Osteoblast (primary cell): ENCODE measurements at places on chromosomes 5 and 9.
A peak's percentile ranks its signal among the peaks of the same experiment; 100 is the strongest.

DNA sequence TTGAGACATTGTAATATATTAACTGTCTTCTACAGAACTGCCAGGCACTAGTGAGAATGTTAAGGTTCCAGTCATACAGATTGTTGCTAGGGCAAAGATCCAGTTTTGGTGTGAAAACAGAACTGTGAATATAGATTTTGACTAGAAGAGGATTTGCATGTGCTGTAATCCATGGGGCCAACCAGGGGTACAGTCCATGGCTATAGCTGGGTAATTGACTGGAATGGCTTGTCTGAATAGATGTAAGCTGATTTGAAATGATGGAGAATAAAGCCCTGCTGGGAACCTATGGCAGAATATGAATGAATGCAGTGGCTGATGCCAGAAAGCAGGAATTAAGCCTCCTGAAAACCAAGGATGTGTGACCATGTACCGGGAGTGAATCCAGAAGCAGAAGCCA lies 748.5 kb upstream of the CDH10 start:
- H3K36me3 ChIP-seq = no peaks in the 10 kb centered on the region
- no peak overlapping the region for H3K27ac ChIP-seq
- no peak for DNase-seq
- H3K27me3 ChIP-seq = no peaks in the 10 kb centered on the region

DNA sequence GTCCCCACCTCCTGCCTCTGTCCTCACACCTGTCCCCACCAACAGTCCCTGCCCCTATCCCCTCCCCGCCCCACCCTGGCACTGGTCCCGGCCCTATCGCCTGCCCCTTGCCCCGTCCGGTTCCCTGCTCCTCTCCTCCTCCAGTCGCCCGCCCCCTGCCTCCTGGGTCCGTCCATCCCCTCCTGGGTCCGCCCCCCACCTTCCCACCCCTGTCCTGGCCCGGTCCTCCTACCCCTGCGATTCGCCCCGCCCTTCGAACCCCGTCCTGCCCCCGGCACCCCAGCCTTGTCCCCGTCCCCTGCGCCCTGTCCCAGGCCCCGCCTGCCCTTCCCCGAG lies 372 bp downstream of the EDF1 start:
- peaks cover 4% of the 10 kb centered on the region for H3K4me1 ChIP-seq
- H3K27me3 ChIP-seq = no peaks in the 10 kb centered on the region
- peak overlapping the region; percentile 91 for H3K4me3 ChIP-seq
- peak overlapping the region; percentile 51 for H3K27ac ChIP-seq
- DNase-seq = peak; percentile 92
- peaks cover 29% of the 10 kb centered on the region for H3K36me3 ChIP-seq

DNA sequence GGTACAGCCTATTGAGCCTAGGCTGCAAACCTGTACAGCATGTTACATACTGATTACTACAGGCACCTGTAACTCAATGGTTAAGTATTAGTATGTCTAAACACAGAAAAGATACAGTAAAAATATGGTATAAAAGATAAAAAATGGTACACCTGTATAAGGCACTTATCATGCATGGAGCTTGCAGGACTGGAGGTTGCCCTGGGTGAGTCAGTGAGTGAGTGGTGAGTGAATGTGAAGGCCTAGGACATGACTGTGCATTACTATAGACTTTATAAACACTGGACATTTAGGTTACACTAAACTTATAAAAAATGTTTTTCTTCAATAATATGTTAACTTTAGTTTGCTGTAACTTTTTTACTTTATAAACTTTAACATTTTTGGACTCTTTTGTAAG lies 171.3 kb downstream of the SLC28A3 start:
- H3K36me3 ChIP-seq = no peaks in the 10 kb centered on the region
- no peaks in the 10 kb centered on the region for H3K27me3 ChIP-seq
- no peak for DNase-seq
- peak overlapping the region; percentile 74 for H3K27ac ChIP-seq
- no peak overlapping the region for H3K4me3 ChIP-seq
- peaks cover 27% of the 10 kb centered on the region for H3K4me1 ChIP-seq

DNA sequence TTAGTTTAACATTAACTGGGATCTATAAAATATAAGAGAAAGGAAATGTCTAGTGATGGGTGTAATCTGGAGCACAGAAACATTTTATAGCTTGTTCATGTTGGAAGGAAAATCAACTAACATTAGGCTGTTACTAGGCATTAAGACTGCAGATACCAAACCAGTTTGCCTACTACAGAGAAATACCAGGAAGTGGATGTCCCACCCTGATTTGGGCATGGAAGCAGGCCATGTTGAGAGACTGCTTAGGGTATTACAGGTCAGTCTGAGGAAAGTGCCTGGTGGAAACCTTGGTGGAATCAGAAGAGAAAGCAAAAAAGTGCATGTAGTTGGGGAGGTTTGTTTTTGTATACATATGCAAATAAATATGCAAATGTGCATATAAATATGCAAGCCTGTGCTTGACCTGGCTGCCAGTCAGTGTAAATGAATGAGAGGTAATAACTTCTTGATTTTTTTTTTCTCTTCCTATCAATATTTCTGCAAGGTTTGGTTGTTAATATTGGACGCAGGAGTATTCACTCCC lies 9.6 kb upstream of the CCDC112 start:
- no peaks in the 10 kb centered on the region for H3K36me3 ChIP-seq
- H3K27me3 ChIP-seq = peaks cover 12% of the 10 kb centered on the region
- H3K4me3 ChIP-seq = no peak overlapping the region
- no peak overlapping the region for H3K27ac ChIP-seq
- DNase-seq = no peak

DNA sequence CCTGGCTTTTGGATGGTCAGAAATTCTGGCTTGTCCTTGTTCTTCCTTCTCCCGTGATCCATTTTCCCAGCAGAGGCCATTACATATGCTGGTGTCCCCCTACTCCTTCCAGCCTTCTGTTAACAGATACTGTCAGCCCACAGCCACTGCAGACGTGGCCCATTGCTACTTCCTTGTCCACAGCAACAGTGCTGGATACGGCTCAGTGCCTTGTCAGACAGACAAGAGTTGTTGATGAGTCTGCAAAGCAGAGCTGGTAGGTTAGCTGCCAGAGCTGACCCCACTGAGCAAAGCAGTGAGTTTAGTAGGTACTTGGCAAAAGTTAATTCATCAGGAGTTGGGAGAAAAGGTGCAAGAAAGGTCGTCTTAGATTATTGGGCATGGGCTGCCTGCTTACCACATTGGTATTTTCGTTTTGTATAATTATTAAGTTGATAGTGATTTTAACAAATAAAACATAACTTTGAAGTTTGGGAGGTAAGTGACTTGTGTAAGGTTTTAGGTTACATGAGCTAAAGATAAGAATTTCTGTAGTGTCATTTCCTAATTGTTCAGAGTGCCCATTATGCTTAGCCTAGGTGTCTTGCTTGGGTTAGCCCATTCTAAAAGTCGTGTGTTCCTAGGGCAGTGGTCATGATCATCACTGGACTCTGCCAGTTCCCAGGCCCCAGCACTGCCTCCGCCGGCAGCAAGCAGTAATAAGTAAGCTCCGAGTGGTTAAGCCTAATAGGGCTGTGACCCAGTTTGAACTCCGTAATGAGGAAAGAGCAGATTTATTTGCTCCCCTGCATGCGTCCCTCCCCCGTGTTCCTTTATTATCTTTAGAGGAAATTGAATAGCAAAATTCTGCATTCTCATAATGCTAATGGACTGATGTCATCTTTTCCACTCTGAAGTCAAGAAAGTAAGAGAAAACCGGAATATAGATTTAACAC lies 292.0 kb downstream of the FANCC start:
- H3K36me3 ChIP-seq = peaks cover 80% of the 10 kb centered on the region
- H3K27me3 ChIP-seq = no peaks in the 10 kb centered on the region
- H3K4me3 ChIP-seq = peak overlapping the region; percentile 23
- H3K4me1 ChIP-seq = peaks cover 76% of the 10 kb centered on the region
- peak overlapping the region; percentile 89 for H3K27ac ChIP-seq
- DNase-seq = peak; percentile 70

GRCh38 chr5:82802954-82803353 lies 274.2 kb downstream of the TMEM167A start:
- no peaks in the 10 kb centered on the region for H3K27me3 ChIP-seq
- H3K27ac ChIP-seq = no peak overlapping the region
- H3K36me3 ChIP-seq = no peaks in the 10 kb centered on the region
- no peak for DNase-seq
- no peak overlapping the region for H3K4me3 ChIP-seq

DNA sequence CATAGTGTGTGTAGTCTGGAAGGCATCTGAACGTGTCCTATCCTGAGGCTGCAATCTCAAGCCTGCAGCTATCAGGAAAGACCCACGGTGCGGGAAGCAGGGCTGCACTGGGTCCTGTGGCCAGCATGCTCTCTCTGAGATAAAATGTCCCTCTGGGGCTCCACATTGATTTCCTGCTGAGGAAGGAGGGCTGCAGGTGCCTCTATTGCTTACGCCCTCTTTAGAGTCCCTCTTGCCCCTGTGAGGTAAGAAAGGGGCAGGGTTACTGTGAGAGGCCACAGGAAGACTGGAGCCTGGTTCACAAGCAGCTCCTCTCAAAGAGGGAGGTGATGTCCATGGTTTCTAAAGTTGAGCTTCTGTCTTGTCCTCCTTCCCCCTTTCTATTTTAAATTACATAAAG lies 299.9 kb upstream of the RFX3 start:
- H3K27ac ChIP-seq = no peak overlapping the region
- no peaks in the 10 kb centered on the region for H3K27me3 ChIP-seq
- no peak overlapping the region for H3K4me3 ChIP-seq
- peaks cover 6% of the 10 kb centered on the region for H3K4me1 ChIP-seq

- DNase-seq = no peak
- H3K4me3 ChIP-seq = no peak overlapping the region
- no peaks in the 10 kb centered on the region for H3K4me1 ChIP-seq
- H3K36me3 ChIP-seq = peaks cover 67% of the 10 kb centered on the region
- H3K27ac ChIP-seq = no peak overlapping the region
These were observed 263.9 kb downstream of the SAXO1 start for GRCh38 chr9:18768951-18769622.

GRCh38 chr5:73515232-73515631 lies 17.0 kb downstream of the BTF3 start:
- no peak overlapping the region for H3K27ac ChIP-seq
- H3K4me3 ChIP-seq = no peak overlapping the region
- no peaks in the 10 kb centered on the region for H3K27me3 ChIP-seq
- peaks cover 4% of the 10 kb centered on the region for H3K4me1 ChIP-seq
- H3K36me3 ChIP-seq = no peaks in the 10 kb centered on the region

DNA sequence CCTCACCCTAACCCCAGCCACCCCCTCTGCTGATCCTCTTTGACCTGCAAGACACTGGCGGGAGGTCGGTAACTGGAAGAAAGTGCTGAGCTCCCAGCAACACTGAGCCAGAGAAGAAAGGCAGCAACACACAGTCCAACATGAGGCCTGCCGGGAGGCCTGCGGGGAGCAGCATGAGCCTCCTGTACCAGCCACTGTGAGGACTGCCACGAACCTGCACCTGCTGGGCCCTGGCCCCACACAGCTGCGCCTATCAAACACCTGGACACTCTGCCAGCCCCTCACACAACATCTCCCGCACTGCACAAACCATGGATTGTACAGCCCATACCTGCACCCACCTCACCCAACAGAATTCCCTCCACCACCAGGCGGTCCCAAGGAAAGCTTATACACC lies 18.3 kb downstream of the CAMK2A start:
- H3K27ac ChIP-seq = no peak overlapping the region
- no peak overlapping the region for H3K4me3 ChIP-seq
- H3K27me3 ChIP-seq = no peaks in the 10 kb centered on the region
- no peak for DNase-seq

- H3K4me3 ChIP-seq = peak overlapping the region; percentile 93
- H3K4me1 ChIP-seq = peaks cover 9% of the 10 kb centered on the region
- no peaks in the 10 kb centered on the region for H3K27me3 ChIP-seq
- DNase-seq = peak; percentile 96
These were observed 2.8 kb downstream of the PITX1 start for GRCh38 chr5:135030956-135031812.

GRCh38 chr5:40045429-40045828 lies 620.6 kb upstream of the DAB2 start:
- H3K36me3 ChIP-seq = no peaks in the 10 kb centered on the region
- H3K27me3 ChIP-seq = no peaks in the 10 kb centered on the region
- no peak overlapping the region for H3K4me3 ChIP-seq
- H3K27ac ChIP-seq = no peak overlapping the region
- H3K4me1 ChIP-seq = peaks cover 7% of the 10 kb centered on the region
